Activated CD8-positive, alpha-beta memory T cell treated with anti-CD3 and anti-CD28 coated beads, Interleukin-2, amount 10 ng/mL, durations not matched to agents 7 days and 5 days (primary cell): ENCODE measurements at places on chromosomes 13 and 19. TPM values are rescaled to one million over a fixed set of nuclear protein-coding genes. Genes with fewer than 3 reads are reported as not detected.

MYBPC2 gene
- not detected for total RNA-seq

ZNF575 gene
- total RNA-seq, result 2.9 TPM

MADCAM1 gene
- total RNA-seq, result 0.16 TPM

VWA8 gene
- total RNA-seq, result 17.4 TPM

IQCN gene
- total RNA-seq, result 2.2 TPM

ATXN8OS gene
- not detected for total RNA-seq

ILF3 gene
- 431 TPM for total RNA-seq

- no peak for DNase-seq
These were observed 14.3 kb downstream of the BCKDHA start for GRCh38 chr19:41411968-41412265.

GRCh38 chr13:29878101-29878500, 27.7 kb upstream of the UBL3 start:
- no peak for DNase-seq

DNA sequence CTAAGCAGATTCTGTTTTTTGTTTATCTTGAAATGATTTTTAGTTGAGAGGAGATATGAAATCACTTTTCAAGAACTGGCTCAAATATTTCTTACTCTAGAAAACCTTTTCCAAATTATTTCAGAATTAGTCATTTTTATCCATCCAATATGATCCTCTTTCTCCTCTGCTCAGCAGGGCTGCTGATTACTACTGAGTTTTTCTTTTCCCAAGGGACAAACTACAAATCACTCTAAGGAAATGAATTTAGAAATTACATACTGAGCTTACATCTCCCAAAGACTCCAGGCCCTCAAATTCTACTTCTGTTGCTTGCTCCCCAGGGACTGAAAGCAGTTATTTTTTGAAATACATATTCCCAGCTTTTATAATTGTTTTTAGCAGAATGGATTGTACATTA, 87.4 kb upstream of the UFM1 start:
- no peak for DNase-seq

- peak; percentile 51 for DNase-seq
These were observed 1.1 kb downstream of the ZBTB45 start for GRCh38 chr19:58518256-58519086.

DNA sequence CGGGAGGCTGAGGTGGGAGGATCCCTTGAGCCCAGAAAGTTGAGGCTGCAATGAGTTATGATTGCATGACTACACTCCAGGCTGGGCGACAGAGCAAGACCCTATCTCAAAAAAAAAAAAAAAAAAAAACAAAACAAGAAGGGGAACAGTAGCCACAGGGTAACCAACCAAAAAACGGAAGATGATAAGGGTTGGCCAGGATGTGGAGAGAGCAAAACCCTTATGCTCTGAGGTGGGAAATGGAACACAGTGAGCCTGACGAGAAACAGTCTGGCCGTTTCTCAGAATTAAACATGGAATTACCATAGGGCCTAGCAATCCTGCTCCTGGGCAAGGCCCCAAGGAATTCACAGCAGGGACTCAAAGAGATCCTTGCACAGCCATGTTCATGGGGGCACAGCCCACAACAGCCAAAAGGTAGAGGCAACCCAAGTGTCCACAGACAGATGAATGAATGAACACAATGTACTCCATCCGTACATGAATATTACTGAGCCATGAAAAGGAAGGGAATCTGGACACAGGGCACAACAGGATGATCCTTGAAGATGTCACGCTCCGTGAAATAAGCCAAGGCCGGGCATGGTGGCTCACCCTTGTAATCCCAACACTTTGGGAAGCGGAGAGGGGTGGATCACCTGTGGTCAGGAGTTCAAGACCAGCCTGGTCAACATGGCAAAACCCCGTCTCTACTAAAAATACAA, 11.3 kb downstream of the NMRK2 start:
- DNase-seq, result peak; percentile 46

DNA sequence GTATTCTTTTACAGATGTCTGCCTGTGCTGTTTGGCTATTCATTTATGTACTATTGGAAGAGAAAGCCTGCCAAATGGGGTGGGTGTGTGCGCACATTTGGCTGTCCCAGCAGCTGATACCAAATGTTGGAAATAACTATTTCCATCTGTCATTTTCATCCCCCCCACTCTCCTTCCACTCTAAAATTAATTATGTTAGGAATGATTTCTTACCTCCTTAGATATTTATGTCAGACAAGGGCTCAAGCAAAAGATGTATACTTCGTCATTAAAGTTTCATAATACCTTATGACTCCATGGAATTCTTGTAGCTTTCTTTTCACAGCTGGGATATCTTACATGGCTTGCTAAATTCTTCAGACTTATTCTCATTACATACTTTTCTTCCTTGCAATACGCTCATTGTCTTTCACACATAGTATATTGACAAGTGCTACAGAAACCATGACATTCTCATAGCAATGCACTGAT, 18.6 kb downstream of the ITM2B start:
- DNase-seq, result no peak

- no peak for DNase-seq
These were observed at the start of gene KLF1 for GRCh38 chr19:12886969-12887747. Gene KLF1 (minus strand): TSS chr19:12887201. CDS start chr19:12887140, 61 bp downstream.

DNA sequence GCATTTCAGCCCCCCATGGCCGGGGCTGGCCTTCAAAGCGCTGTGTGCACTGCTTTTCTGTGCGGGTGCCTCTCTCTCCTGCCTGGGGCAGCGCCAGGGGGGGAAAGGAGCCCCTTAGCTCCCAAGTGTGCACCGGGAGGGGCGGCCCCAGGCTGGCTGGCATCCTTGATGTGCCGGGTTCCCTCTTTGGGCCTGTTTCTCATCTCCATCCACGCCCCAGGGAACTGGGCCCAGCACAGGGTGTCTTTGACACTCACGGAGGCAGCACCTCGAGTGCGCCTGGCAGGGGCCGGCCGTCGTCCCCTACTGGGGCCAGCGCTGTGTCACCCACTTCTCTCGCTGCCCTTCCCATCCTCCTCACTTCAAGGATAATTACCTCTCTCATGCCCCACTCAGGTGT, 324.3 kb downstream of the TEX29 start:
- no peak for DNase-seq

DNA sequence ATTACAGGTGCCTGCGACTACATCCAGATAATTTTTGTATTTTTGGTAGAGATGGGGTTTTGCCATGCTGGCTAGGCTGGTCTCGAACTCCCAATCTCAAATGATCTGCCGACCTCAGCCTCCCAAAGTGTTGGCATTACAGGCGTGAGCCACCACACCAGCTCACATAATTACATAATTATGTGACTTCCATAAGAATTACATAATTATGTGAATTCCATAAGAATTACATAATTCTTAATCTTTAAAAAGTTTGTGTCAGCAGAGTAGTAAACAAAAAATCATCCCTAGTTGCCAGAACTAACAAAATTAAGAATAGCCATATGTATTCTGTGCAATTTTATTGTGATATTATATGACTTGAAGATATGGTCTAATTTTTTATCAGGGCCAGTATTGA, 25.6 kb downstream of the IFT88 start:
- DNase-seq, result no peak

DNA sequence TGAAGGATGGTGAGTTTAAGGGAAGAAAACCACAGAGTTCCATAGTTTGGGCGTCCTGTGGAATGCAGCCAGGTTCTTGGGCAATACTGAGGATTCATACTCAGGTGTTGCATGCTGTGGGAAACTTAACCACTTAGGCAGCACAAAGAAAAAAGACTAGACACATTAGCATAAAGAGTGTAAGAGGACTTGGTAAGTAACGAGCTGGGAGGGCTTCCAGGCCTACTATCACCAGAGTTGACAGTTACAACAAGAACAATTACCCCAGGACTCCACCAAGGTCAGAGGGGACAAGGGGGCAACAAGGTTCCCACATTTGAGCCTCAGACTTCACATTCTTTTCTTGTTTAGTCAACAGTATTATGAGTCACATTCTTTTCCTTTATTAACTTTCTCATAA, 33.2 kb downstream of the KCTD12 start:
- no peak for DNase-seq

- DNase-seq, result no peak
These were observed 1078.9 kb downstream of the SLITRK1 start for GRCh38 chr13:82803341-82803740.

GRCh38 chr13:47639738-47640447, 361.2 kb downstream of the SUCLA2 start:
- DNase-seq, result no peak

DNA sequence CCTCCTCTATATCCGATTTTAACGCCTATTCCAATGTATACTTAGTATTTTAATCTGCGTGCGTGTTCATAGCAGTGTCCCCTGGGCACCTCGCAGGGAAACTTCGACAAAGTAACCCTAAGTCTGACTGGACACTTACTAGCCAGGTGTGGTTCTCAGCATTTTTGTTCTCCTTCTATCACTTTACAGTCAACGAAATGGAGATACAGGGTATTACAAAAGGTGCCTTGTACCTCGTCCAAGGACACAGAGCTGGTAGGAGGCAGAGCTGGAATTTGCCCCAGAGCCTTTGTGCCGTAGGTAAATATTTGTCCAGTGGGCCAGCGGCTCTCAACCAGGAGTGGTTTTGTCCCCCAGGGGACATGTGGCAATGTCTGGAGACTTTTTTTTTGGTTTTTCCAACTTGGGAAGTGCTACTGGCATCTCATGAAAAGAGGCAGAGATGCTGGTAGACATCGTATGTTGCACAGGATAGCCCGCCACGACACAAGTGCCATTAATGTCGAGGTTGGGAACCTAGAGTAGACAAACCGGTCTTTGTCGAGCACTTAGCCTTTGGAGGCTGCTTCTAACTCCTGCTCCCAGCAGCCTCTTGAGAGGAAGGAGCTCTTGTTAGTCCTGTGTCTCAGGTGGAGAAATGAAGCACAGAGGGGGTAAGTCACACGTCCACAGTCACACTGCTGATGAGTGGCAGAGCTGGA, 1.1 kb downstream of the ZNF444 start:
- DNase-seq, result no peak
